ENCODE measurements at places on chromosomes 1 and 21.
A peak's percentile ranks its signal among the peaks of the same experiment; 100 is the strongest.

DNA sequence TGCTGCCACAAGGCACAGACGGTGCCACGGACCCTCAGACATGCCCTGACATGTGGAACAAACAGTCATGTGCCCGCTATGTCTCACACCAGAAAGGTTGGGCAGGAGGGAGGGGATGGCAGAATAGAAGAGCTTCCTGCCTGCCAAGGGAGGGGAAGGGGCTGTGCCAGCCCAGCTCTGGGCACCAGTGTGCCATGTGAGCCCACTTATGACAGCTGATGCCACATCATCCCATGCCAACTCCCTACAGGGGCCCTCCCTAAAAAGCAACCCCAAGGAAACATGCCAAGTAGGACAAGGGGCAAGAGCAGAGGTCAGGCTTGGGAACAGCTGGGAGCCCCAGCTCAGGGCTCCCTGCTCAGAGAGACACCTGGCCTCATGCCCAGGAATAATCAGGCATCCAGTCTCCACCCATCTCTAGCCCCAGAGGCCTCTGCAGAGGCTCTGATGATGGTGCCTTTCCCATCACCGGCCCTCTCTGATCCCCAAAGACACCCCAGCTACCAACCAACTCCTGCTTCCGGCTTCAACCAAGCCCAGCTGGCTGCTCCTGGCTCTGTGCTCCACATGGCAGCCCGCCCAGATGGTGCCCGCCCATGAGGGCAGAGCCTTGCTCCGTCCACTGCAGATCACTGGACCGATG lies 10.3 kb downstream of the ADGRB2 start:
- no peak for DNase-seq

GRCh38 chr1:228778026-228778425 lies 42.7 kb downstream of the RHOU start:
- no peak for DNase-seq

- no peak for DNase-seq
Measured at GRCh38 chr1:214524824-214525223, 26.6 kb downstream of the PTPN14 start.

DNA sequence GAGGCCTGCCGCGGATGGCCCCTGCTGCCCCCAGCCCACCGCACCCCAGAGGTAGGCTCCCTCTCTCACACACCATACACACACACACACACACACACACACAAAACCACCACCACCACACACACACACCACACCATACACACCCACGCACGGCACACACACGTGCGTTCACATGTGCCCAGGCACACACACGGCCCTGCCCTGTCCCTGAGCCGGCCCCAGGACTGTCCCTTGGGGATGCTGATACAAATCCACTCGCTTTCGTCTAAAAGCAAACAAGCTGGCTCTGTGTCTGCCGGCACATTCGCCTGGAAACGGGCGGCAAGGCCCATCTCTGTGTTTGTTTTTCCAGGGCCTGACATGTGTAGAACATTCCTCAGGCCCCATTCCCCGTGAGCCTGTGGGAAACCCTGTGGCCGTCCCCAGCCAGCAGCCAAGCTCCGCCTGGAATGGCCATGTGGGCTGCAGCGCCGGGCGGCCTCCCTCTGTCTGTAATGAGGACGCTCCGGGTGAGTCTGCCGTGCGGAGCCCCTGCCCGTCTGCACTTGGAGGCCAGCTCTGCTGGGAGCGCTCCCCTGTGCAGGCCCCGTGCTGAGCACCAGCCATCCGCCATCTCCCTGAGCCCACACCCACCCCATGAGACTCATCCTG lies 67.4 kb downstream of the DMRTB1 start:
- no peak for DNase-seq

- DNase-seq: no peak
Measured at GRCh38 chr1:225534135-225534534, 106.3 kb upstream of the LBR start.

GRCh38 chr1:169345511-169345910 lies 22.1 kb downstream of the NME7 start:
- no peak for DNase-seq

GRCh38 chr1:3910049-3910731 lies 10.1 kb upstream of the C1orf174 start:
- no peak for DNase-seq

GRCh38 chr21:43297989-43298388 lies 128.9 kb downstream of the SIK1 start:
- no peak for DNase-seq

- no peak for DNase-seq
Measured at GRCh38 chr21:43207868-43208267, 39.1 kb downstream of the CRYAA start.

DNA sequence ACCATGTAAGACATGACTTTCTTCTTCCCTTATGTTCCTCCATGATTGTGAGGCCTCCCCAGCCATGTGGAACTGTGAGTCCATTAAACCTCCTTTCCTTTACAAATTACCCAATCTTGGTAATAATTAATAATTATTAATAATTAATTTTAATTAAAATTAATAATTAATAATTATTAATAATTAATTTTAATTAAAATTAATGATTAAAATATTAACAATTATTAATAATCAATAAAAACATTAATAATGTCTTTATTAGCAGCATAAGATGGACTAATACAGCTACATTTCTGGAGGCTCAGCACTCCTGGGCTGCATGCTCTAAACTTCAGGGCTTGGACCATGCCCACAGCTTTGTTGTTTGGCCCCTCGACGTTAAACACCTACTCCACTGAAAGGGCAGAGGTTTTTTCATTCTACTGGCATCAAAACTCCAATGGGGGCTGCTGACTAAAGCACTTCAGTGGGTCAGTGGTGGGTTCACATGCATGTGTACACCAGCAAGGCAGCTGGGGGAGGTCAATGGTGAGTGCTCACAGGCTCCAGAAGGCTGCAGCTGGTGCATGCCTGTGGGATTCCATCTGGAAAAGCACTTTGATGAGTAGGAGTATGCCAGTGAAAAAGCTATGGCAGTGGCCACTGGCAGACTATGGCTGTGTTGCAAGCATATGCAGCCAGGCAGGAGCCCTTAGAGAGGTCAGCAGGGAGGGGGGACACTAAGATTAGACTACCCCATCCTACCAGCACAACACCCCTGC lies 561.3 kb downstream of the NCAM2 start:
- DNase-seq: no peak

DNA sequence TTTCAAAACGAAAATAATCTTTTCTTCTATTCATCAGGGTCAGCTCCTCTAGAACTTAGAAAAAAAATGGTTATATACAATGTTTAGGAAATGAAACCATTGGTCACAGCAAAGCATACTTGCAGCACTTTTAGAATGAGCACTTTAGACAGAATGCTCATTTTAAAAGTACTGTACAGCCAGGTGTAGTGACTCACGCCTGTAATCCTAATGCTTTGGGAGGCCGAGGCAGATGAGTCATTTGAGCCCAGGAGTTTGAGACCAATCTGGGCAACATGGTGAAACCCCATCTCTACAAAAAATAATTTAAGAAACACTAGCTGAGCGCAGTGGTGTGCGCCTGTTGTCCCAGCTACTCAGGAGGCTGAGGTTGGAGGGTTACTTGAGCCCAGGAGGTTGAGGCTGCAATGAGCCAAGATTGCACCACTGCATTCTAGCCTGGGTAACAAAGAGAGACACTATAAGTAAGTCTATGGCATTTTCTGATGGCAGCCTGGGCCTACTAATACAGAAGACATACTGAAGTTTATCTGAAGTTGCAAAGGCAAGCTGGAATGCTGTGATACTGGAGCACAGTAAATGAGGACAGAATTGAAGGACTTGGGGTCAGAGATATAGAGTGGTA lies 48.9 kb upstream of the ZNF326 start:
- peak; percentile 28 for DNase-seq

- DNase-seq: no peak
Measured at GRCh38 chr21:41560661-41561158, 52.8 kb upstream of the TMPRSS2 start.

- DNase-seq: no peak
Measured at GRCh38 chr1:232139444-232139843, 490.5 kb downstream of the SIPA1L2 start.

- no peak for DNase-seq
Measured at GRCh38 chr1:204382714-204383083, 23.0 kb upstream of the PLEKHA6 start.

DNA sequence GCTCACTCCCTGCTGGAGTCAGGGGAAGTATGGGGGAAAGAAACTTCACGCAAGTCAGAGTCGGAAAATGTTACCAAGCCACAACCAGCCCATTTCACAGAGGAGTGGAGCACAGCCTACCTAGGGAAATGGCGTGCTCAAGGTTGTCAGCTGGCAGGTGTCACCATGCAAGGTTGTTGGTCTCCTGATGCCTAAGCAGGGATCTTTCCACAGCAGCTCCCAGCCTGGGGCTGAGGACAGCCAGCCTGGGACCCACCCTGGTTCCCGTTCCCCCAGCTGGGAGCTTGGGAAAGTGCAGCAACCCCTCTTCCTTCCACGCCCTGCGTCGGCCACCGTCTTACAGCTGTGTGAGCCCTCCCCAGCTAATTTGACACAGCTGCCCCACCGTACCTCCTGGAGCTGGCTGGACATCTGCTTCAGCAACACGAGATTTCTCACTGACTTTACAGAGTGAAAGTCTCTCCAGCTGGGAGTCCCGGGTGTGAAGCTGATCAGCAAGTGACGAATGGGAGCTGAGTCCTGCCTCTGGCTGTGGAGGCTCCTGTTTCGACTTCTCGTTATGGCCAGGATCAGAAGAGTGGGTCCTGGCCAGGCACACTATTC lies 224.6 kb upstream of the RAB4A start:
- no peak for DNase-seq

DNA sequence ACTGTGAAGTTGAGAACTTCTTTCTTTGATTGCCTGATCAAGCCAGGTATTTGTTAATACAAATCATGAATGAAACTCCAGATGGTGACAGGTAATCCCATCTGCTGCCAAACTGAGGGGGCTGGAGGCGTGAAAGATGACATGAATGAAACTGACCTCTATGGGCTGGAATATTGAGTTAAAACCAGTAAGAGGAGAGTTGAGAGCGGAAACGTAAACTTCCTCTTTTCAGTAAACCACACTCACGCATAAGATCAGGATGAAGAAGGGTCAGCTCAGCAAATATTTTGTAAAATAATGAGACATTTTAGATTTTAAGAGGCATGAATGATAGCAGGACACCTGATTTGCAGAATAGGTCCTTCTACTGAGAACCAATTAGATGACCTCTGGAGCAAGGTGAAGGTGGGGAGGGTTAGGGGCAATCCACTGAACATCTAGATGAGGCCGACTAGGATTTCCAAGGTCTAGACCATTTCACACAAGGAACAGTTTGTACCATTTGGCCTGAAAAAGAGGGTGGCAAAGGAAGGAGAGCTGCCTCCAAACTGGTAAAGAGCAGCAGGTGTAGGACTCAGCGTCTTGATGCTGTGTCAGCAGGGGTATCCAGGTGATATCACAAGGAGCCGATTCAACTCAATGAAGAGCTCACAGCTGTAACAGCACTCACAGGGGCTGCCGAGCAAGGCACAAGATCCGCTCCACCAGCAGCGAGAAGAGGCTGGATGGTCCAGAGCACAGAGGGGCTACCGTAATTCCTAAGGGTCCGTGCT lies 132.6 kb downstream of the NTPCR start:
- no peak for DNase-seq

GRCh38 chr1:32966900-32967299 lies 2.3 kb upstream of the RNF19B start:
- no peak for DNase-seq

DNA sequence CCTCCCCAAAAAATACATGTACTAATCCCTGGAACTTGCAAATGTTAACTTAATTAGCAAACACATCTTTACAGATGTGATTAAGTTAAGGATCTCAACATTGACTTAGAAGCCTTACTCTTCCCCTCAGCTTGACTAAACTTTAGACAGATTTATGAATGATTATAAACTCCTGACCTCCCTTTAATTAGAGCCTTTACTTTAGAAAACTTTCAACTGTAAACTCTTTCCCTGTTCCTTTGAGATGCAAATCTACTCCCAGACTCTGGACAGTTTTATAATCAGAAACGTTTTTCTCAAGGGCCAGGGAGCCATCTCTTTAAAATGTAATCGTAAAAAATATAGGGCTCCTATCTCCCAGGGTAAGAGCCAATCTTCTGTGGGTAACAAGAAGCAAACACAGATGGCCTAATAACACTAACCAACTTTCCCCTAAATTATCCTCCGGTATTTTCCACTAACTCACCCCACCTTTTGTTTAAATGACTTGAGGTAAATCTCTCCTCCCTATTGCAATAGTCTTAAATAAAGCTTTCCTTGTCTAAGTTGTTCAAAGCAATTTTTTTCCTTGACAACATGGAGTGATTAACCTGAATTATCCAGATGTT lies 284.1 kb downstream of the BRINP3 start:
- no peak for DNase-seq

- no peak for DNase-seq
Measured at GRCh38 chr1:231971397-231972110, 345.0 kb downstream of the DISC1 start.

- DNase-seq: peak; percentile 0
Measured at GRCh38 chr21:44984792-44985440, 45.1 kb downstream of the SLX9 start.

GRCh38 chr1:205595435-205595834 lies 36.4 kb downstream of the ELK4 start:
- DNase-seq: no peak

DNA sequence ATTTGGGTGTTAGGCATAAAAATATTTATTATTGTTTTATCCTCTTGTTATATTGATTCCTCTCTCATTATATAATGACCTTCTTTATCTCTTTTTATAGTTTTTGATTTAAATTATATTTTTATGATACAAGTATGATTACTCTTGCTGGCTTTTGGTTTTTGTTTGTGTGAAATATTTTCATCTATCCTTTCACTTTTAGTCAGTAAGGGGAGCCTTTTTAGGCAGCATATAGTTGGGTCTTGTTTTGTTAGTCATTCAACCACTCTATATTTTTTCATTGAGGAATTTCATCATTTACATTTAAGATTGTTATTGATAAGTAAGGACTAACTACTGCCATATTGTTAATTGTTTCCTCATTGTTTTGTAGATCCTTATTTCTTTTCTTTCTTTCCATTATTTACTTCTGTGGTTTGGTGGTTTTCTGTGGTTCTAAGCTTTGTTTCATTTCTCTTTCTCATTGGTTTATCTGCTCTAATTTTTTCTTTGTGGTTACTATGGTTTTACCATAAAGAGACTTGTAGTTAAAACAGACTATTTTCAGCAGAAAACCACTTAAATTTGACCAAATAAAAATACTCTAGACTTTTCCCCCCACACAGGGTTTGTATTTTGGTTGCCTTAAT lies 593.1 kb downstream of the NUF2 start:
- DNase-seq: no peak

DNA sequence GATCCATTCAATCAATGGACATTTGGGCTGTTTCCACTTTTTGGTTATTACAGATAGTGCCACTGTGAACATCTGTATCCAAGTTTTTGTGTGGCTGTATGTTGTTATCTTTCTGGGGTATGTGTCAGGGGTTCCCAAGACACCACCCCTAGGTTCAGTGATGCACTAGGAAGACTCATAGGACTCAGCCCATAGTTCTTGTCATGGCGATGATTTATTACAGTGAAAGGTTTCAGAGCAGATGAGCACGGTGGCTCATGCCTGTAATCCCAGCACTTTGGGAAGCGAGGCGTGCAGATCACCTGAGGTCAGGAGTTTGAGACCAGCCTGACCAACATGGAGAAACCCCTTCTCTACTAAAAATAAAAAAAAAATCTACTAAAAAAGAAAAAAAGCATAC lies 64.1 kb downstream of the MAN1C1 start:
- DNase-seq: no peak

All from activated T-cell treated with anti-CD3 and anti-CD28 coated beads, Interleukin-2, amount 50 U/mL, for 72 hours (primary cell).